K562 (cell line): ENCODE measurements at places on chromosomes 2 and 18.
A peak's percentile ranks its signal among the peaks of the same experiment; 100 is the strongest.

GRCh38 chr2:460861-461260 lies 173.0 kb upstream of the ALKAL2 start:
- DNase-seq, result no peak

DNA sequence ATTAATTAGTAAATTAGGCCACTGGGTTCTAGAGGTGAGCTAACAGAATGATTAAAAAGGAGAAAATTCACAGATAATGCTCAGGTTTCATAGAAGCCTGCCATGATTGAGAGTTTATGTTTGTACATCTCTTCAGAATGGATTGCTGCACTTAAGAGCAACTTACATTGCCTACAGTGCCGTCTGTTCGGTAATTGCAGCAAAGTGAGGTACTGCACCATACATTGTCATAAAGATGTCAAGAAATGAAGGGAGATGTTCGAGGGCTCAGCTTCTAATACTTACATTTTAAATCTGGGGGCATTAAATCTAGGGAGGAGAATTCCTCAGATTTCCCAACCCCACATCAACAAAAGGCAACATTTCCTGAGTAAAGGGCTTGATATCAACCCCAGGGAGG lies 976.2 kb upstream of the FANCL start:
- DNase-seq, result no peak

DNA sequence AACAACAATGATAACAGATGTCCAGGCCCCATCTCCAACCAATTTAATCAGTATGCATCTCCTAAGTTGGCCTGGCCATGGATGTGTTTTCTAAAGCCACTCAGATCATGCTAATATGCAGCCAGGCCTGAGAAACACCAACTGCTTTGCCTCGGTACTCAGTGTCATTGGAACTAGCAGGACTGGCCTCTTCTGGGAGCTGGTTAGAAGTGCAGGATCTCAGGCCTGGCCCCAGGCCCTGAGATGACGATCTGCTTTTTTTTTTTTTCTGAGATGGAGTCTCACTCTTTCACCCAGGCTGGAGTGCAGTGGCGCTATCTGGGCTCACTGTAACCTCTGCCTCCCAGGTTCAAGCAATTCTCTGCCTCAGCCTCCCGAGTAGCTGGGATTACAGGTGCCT lies 69.1 kb downstream of the IRS1 start:
- DNase-seq, result no peak

DNA sequence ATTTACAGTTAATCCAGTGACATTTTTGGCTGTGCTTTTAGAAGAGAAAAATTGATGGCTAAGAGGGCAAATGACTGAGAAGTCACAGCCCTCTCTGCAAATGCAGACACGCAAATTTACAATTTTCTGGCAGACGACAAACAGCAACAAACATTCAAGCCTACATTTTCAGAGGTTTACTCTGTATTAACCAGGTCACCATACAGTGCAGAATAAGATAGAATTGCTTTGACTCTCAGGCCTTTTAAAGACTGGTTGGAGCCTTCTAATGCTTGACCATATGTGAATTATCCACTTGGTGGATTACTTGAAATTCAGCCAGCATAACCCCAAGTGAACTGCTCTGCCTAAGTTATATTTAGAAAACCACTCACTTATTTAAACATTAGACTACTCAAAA lies 280.9 kb upstream of the STON1 start:
- DNase-seq, result no peak

GRCh38 chr18:10122988-10123950 lies 209.5 kb downstream of the VAPA start:
- DNase-seq, result no peak

DNA sequence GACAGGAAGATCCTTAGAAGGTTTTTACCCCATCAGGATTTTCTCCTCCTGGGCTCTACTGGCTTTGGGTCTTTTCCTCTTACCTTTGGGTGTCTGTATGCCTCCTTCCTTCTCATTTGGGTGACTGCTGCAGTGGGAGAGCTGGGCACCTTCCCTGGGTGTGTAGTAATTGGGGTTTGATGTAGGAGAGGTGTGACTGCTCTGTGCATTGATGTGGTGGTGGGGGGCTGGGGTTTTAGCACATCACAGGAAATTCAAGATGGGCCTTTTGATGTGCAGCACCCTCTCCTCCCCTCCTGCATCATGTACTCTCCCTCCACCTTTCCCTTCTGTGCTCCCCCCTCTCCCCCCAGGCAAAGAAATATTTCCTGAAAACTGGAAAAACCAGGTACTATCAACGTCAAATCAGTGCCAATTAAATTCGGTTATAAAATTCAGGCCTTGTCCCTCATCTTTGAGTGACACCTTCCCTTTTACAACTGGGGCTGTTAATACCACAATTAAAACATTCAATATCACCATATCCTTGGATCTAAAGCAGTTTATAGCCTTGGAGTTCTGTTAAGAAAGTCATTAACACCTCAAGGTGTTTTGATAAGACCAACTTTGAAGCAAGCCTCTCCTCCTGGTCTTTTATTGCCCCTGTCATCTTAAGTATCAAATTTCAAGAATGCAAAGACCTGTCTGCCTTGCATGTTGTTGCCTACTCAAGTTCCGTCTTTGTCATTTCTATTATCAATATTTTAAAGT lies 23.3 kb downstream of the EDAR start:
- no peak for DNase-seq

DNA sequence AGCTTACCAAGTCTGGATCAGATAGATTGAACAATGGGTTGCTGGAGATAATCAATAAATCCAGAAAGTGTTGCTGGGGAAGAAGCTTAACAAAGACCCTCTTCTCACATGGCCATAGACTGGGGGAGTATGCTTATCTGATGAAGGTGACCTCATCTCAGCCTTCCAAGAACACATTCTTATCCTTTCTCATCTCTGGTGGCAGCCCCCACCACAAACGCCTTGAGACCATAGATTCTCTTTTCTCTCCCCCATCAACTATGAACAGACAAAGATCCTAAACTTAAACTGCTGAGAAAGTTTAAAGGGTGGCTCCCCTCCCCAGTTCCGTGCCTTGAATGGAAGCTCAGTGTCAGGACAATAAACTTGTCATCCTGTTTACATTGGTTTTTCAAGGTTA lies 428.7 kb upstream of the TRIB2 start:
- DNase-seq, result peak; percentile 71

DNA sequence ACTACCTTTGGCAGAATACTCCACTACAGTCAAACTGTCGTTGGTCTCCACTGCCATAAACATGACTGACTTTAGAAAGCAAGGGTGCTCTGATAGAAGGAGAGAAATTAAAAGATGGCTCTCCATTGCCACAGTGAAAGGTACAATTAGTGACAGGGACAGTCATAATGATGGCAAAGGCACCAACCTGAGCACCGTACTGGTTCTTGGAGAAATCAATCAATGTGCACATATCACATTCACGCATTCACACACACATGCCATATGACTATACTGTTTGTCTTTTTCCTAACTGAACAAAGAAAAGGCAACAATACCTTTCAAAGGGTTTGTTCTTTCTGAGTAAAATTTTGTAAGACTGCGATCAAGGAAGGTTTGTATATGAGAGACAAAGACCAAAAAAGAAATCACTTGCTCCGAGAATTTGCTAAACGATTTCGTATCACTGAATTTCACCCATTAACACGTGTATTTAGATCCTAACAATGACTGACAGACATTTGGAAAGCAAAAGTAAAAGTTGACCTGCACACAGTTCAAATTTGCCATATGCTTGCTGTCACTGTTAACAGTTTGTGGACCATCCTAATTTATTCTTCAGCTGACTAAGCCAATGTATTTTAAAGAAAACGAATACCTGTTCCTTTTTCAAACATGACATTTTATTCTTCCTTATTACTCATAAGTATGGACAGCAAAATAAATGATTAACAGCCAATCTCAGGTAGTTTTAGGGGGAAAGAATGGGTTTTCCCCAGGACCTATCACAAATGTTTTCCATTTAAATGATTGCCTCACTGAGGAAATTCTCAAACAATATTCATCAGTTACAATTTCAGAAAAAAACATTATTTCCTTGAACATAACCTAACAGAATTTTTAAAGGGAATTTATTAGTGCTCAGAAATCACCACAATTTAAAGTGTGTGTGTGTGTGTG lies 644.4 kb downstream of the ZEB2 start:
- no peak for DNase-seq

GRCh38 chr2:33426666-33427231 lies 49.7 kb upstream of the RASGRP3 start:
- DNase-seq, result no peak

GRCh38 chr2:190840569-190841172 lies 40.0 kb upstream of the GLS start:
- DNase-seq, result no peak

DNA sequence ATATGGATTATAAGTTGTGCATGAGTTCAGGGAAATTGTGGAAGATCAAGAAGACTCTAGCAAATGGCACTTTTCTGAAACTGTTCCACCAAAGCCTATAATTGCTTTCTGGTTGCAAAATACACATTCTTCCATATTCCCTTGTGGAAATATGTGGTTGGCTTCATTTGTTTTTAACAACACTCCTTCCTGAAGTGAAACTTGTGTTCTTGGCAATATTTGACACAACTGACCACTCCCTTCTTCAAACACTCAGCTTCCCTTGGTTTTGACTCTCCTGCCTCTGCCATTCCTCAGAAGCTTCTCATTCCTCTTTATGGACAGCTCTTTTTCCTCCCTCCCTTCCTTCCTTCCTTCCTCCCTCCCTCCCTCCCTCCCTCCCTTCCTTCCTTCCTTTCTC lies 192.3 kb downstream of the PMAIP1 start:
- no peak for DNase-seq

DNA sequence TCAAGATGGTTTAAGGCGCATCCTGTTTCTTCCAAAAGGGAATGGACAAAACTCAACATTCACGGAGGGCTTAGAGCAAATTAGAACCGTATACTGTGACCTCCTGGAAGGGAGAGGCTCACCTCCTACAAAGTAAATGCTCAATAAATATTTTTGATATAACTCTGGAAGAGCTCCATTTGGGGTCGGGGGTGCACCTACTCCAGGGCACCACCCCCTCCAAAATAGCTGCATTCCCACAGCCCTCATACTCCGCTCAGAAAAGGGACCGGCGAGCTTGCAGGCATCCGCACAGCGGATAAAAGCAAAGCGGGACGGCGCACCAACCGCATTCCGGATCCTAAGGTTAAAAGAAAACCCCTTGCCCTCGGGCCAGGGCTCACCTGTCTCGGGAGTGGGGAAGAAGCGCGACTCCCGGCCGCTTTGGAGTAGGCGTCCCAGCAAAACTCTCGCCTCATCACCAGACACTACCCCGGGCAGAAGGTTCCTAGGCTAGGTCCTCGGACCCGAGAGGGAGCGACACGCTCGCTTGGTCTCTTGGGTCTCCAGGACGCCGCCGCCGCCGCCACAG lies 378 bp downstream of the WDPCP start:
- no peak for DNase-seq

DNA sequence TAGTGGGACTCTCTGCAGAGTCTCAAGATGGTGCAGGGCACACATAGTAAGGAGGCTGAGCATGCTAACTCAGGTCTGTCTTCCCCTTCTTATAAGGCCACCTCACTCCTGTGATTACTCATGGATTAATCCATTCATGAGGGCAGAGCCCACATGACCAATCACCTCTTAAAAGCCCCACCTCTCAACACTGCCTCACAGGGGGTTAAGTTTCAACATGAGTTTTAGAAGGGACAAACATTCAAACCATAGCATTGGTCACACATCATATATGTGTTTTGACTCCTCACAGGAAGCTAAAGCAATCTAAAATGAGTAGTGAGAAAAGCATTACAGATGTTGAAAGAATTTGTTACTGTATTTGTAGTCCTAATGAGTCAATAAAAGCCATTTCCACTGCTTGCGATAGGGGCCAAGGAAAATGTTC lies 57.5 kb downstream of the DTNA start:
- no peak for DNase-seq

GRCh38 chr18:57584444-57584843 lies 2.1 kb downstream of the FECH start:
- DNase-seq, result no peak

GRCh38 chr18:6881034-6881820 lies 151.7 kb downstream of the ARHGAP28 start:
- DNase-seq, result no peak

- DNase-seq, result no peak
These were observed 550.3 kb upstream of the TNP1 start for GRCh38 chr2:217409949-217410680.

- no peak for DNase-seq
These were observed 145.4 kb upstream of the ZNF804A start for GRCh38 chr2:184452907-184453306.

- no peak for DNase-seq
These were observed 45.1 kb downstream of the CCDC93 start for GRCh38 chr2:117968722-117969121.

GRCh38 chr2:224077773-224078507 lies 38.9 kb upstream of the SERPINE2 start:
- no peak for DNase-seq

- no peak for DNase-seq
These were observed 917.6 kb upstream of the ACVR2A start for GRCh38 chr2:146927080-146927711.

DNA sequence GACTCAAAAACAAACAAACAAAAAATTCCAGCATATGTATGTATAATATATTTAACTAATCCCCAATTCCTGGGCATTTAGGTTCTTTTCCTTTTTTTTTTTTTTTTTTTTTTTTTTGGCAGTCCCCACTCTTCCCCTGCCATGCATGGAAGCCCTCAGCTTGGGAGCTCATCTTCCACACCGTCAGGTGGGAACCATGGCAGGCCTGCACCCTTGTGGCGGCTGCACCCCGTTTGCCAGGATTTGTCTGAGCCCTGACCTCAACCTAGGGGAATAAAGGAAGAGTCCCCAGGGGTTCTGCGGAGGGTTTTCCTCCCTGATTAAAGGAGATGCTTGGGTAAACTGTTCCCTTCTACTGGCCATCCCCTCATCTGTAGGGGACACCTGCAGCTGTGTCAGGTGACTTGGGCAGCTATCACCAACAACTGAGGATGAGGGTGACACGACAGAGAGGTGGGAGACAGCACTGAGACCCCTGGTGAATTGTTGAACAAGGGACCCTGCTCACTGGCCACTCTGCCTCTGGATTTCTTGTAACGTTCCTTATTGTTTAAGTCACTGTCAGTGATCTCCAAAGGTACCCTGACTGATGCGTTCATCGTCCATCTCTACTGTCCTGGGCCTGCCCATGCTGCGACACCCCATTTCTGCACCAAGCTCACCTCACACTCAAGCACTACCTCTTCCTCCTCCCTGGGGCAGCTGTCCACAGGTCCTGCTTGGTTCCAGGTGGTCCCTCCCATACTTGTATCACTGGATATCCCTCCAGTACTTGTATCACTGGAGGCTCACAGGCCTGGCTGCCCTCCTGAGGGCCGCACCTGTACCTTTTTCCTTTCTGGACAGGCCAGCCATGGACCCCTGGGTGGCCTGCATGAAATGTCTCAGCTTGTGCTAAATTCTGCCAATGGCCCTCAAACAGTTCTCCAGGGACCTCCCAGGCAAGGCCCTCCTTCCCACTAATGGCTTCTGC lies 14.5 kb downstream of the TMEM185B start:
- no peak for DNase-seq
